Stimulated activated CD8-positive, alpha-beta memory T cell treated with anti-CD3 and anti-CD28 coated beads, Interleukin-7, amount 100 ng/mL, for 24 hours (primary cell): ENCODE measurements at places on chromosomes 16 and 17.

GRCh38 chr16:4706871-4707270 is 13.5 kb downstream of the NUDT16L1 start:
- DNase-seq, result no peak

GRCh38 chr17:77160875-77161530 is 20.2 kb downstream of the SEC14L1 start:
- no peak for DNase-seq

DNA sequence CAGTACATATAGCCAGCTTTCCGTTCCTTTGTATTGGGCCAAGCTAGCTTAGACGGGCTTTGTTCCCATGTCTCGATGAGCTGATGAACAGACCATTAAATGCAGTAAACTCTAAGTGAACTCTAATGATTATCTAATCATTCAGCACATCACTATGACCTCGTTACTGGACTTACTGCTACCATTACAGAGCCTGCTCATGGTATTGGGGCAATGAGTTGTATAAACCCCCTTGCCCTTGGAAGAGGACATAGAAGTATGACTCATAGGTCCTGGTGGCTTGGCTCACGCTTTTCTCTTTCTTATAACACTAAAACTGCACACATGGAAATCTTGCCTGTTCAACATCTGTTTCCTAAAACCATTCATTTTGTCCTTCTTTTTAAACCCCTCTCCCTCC is 93.6 kb upstream of the DYNLRB2 start:
- no peak for DNase-seq

DNA sequence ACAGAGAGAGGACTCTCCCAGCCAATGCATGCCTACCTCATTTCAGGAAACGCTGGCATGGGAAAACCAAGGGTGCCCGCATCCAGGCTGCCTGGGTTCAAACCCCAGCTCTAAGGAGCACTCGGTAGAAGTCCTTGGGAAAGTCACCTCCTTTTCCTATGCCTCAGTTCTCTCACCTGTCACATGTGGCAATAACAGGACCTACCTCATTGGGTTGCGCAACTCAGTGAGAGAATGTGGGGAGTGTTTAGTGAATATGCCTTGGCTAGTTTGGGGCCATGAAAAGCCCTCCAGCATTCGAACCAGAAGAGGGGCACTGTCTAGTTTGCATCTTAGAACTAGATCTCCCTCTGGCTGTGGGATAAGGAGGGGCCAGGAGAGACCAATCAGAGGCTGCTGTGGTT is 9.0 kb upstream of the NXPH3 start:
- DNase-seq, result no peak
